ENCODE measurements at places on chromosomes 11 and 22.
A peak's percentile ranks its signal among the peaks of the same experiment; 100 is the strongest.

- no peak for DNase-seq
Observed at GRCh38 chr11:133581091-133581490, 48.8 kb upstream of the OPCML start.

DNA sequence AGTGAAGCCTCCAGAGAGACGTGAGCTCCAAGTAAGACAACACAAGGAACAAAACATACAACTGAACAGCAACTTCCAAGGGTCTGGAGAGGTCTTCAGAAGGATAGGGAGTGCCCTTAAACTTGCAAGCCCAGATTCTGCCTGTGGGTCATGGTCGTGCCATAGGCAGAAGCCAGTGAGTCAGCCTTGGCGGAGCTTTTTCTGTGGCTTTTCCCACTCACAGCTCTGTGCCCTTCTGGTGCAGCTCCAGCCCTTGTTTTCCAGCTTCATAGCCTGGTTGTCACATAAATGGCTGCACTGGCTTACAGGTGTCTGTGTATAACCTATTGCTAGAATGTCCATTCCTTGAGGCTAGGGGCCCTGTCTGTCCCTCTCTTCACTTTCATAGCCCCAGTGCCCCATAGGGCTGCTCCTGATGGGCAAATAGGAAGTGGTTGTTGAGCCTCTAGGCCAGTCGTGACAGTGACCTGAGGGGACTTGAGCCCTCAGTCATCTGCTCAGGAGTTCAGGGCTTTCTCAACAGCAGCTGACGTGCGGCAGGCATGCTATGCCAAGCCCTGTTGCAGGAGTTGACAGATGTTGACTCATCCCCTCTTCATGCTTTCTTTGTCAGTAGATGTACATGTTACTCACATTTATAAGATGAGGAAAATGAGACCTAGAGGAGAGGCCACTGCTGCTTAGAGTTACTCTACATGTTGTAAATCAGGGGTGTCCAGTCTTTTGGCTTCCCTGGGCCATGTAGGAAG lies 7.4 kb downstream of the MED15 start:
- no peak for DNase-seq

DNA sequence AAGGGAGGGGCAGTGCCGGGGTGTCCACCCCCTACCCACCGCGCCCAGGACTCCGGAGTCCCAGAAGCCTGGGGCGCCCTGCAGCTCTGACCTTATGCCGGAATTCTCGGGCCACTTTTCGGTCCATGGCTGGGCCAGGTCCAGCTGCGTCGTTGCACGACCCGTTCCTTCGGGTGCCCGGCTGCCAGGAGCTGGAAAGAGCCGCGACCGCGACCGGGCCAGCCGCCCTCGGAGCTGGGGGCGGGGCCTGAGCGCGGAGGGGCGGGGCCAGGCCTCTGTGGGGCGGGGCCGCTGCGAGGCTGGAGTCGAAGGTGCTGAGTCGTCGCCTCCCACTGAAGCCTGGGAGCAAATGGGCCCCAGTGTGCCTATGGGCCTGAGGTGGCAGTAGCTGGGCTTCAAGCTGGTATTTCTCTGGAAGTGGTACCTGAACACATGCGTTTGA lies at the start of gene USH1C:
USH1C (minus strand) TSS at position 236 of the 442 bp plus-strand sequence; CDS start at position 127, 109 bp downstream.
- peak; percentile 49 for DNase-seq

DNA sequence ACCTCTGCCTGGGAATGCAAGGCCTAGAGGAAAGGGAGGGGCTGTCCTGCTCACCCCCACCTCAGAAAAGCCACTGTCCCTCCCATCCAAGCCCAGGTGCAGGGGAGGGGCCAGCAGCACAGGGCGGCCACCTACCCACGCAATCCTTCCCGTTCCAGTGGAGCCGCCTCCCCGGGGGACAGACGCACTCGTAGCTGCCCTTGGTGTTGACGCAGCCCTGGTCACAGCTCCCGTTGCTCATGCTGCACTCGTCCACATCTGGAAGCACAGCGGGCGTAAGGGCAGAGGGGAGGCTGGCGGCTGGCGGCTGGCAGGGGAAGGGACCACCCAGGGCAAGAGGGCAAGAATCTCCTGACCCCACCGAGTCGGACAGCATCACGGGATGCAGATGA lies 40.3 kb upstream of the TTLL12 start:
- no peak for DNase-seq

DNA sequence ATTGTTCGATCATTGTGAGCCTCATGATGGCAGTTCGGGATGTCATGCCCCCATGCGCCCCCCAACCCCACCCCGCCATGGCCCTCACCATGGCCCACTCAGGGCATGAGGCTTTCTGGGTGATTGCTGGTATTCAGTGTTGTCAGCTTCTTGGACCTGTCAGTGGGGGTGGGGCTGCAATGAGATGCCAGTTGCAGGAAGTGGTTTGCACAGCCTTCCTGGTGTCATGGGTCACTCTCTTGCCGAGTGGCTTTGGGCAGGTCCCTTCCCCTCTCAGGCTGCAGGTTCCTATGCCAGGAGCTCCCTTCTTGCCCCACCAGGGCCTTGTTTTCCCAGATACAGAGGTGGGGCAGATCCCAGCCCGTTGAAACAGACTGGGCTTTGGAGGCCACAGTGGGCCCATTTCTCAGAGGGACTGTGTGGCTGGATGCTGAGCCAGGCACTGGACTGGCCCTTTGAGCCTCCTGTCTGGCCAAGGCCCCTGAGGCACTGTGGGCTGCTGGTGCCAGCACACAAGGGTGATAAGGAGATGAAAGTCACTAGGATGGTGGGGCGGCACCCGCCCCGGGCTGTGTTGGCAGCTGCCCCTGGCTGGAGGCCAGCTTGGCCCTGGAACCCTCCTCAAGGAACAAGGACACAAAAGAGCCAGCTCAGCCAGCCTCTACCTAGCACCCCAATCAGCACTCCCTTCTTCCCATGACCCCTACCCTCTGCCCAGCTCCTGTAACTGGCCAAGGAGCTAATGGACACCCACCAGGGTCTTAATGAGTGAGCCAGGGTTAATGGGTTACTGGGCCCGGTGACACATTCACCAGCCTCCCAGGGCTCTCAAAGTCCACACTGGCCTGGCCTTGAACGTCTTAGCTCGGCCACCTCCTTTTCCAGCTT lies 1.5 kb upstream of the GGT1 start:
- DNase-seq: no peak

GRCh38 chr22:33526434-33527107 lies 393.7 kb downstream of the LARGE1 start:
- no peak for DNase-seq

GRCh38 chr11:129766898-129767604 lies 48.6 kb upstream of the TMEM45B start:
- peak; percentile 12 for DNase-seq

- DNase-seq: no peak
Observed at GRCh38 chr11:65973439-65974110, 12.0 kb downstream of the SART1 start.

DNA sequence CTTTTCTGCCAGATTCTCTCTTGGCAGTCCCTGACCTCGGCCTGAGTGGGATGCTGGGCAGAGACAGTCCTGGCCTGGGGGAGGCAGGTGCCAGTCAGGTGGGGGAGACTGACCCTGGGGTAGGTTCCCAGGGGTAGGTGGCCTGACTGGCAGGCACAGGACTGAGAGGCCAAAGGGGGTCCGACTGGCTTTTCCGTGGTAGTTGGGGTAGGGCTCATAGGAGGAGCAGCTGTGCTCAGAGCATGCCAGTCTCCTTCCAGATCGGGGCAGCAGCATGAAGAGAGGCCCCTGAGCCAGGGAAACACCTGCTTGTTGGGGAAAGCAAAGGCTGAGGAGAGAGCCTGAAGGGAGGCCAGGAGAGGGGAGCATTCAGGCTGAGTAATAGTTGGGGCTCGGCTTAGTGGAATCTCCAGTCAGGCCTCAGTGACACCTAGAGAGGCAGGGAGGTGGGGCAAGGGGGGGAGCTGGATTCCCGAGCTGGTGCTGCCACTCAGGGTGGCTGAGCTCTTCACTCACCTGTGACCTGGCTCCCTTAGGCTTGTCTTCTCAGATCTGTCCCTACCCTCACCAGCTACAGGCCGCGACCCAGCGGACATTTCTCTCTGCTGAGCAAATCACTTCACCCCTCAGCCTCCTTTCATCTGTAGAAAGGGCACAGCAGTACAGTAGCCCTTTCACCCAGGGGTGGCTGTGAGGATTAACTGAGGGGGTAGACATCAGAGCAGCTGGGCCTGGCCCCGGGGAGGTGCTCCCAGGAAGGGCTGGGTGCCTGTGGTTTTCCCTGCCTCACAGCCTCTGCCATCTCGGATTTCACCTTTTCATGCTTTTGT lies 26.2 kb downstream of the MCM5 start:
- no peak for DNase-seq

- DNase-seq: no peak
Observed at GRCh38 chr11:17931595-17931994, 81.3 kb downstream of the SERGEF start.

GRCh38 chr22:43080616-43081015 lies 8.6 kb downstream of the TTLL1 start:
- DNase-seq: no peak

DNA sequence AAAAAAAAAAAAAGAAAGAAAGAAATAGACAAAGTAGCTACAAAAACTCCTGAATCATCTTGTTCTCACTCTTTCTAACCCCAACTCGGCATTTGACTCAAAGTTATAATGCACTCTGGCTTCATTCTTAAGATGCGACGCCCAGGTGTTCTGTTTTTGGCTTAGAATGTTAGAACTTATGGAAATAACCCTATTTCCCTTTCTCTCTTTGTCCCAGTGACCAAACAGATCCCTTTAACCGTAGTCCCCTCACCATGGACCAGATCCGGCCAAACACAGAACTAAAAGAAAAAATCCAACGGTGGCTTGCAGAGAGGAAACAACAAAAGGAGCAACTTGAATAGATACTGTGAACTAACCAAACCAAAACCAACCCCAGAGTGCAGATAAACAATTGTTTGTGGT lies 5.3 kb upstream of the ATP5MG start:
- peak; percentile 32 for DNase-seq

GRCh38 chr22:44520465-44521094 lies 22.5 kb upstream of the RTL6 start:
- DNase-seq: no peak

Measured in activated T-cell treated with anti-CD3 and anti-CD28 coated beads, Interleukin-2, amount 50 U/mL, for 72 hours (primary cell).